Right renal cortex interstitium (tissue), 3 donors: ENCODE measurements at places on chromosomes 6 and 20. TPM values are rescaled to one million over a fixed set of nuclear protein-coding genes. Genes with fewer than 3 reads are reported as not detected.

Gene MAP7
- 31.5 TPM for polyA plus RNA-seq

- DNase-seq = no peak
These were observed 11.8 kb downstream of the CFAP61 start for GRCh38 chr20:20063941-20064702.

- DNase-seq = no peak
These were observed 756.4 kb upstream of the MMS22L start for GRCh38 chr6:98039443-98039842.

GRCh38 chr6:15102241-15102640 is 143.6 kb upstream of the JARID2 start:
- no peak for DNase-seq

Gene FKBP1A
- 388 TPM for polyA plus RNA-seq

Gene LTB
- polyA plus RNA-seq = 1.4 TPM

GRCh38 chr6:125670568-125670967 is 78.9 kb upstream of the HEY2 start:
- DNase-seq = peak; percentile 10

- no peak for DNase-seq
These were observed 4.9 kb downstream of the TAP2 start for GRCh38 chr6:32833664-32834063.

- no peak for DNase-seq
These were observed 242.6 kb downstream of the GMPR start for GRCh38 chr6:16480763-16481560.

DNA sequence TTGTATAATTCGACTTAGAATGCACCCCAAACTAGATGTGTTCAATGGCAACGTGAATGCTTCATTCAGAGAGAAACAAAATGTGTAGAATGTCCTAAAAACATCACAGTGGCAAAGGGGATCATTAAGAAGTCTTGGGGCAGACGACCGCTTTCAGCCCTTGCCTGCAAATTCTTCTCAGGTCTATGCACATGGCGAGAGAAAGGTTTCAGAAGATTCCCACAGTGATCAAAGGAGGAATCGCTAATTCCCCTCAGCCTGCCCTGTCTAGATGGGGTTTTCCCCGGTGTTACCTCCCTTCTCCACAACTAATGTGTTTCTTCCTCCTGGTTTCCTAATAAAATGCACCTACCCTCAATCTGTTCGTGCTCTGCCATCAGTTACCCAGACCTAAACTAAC is 13.3 kb upstream of the NHSL1 start:
- no peak for DNase-seq

DNA sequence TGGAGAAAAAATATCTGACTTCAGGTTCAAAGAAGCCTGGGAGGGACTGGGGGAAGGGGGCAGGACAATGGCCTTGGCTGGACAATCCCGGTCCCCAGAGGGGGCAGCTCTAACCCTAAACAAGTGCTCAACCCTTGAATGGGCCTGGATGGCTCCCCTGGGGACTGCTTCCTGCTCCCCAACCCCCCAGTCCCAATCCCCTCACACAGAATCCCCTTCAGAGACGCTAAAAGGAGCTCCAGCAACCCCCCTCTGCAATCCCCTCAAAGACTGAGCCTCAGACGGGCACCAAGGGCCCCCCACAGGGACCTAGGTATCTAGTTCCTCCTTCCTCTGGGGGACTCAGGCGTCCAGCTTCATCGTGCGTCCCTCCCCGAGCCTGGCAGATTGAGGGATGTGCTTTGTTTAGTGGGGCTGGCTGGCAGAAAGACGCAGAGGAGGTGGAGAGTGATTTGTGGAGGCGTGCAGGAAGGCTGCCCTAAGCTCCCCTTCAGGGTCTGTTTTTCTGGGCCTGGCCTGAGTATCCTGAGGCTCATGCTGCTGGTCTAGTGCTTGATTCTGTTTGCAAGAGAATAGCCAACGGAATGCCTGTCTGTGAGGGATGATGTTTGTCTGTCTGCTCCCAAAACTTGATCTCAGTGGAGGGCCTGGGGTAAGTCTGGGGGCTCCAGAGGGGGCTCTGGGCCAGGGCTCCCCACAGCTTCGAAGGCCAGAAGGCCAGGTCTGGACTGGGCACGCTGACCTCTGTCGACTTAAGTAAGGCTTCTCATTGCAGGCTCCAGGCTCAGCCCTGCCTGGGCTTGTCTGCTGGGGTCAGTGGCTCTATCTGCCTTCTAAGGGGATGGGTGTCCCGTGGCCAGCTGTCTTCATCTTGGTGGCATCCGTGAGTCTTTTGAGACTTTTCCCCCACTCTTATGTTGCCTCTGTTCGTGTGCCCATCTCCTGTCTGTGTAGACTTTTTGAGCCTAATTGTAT is 1.7 kb upstream of the POU5F1 start:
- no peak for DNase-seq

- no peak for DNase-seq
These were observed 58.6 kb upstream of the MRPS10 start for GRCh38 chr6:42276034-42276890.

GRCh38 chr20:24954151-24954550 is 5.1 kb downstream of the CST7 start:
- no peak for DNase-seq

GRCh38 chr6:111805511-111806164 is 67.6 kb downstream of the FYN start:
- no peak for DNase-seq

GRCh38 chr6:112269979-112270566 is 15.7 kb upstream of the LAMA4 start:
- DNase-seq = no peak

GRCh38 chr6:144893680-144894151 is 608.6 kb downstream of the UTRN start:
- no peak for DNase-seq

Gene TSPO2
- polyA plus RNA-seq = 0.87 TPM

- no peak for DNase-seq
These were observed 41.7 kb downstream of the RIOK1 start for GRCh38 chr6:7431313-7431673.

- no peak for DNase-seq
These were observed 26.1 kb downstream of the SEC63 start for GRCh38 chr6:107931894-107932293.

GRCh38 chr6:157908369-157909281 is 73.0 kb upstream of the SYNJ2 start:
- DNase-seq = no peak
